ENCODE measurements at places on chromosomes 5 and 9.

DNA sequence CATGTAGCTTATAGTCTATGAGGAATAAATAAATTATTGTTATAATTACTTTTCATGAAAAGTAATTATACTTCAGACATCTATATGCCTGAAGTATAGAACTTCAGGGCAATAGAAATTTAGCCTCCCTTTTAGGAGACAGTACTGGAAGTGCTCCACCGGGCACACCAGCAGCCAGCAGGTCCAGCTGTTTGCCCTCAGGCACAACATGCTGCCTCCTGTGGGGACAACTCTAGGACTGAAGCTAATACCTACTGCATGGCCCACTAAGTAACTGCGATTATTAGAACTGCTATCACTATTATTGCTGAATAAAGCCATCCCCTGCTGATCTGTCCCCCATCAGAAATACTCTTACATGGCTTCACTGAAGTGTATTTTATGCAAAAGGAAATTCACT is 329.6 kb downstream of the MED10 start:
- no peak for DNase-seq

GRCh38 chr9:88808019-88808656 is 183.1 kb upstream of the S1PR3 start:
- DNase-seq: no peak

GRCh38 chr5:2381070-2381469 is 370.4 kb downstream of the IRX2 start:
- no peak for DNase-seq

GRCh38 chr5:38607930-38608564 is 51.6 kb upstream of the LIFR start:
- no peak for DNase-seq

DNA sequence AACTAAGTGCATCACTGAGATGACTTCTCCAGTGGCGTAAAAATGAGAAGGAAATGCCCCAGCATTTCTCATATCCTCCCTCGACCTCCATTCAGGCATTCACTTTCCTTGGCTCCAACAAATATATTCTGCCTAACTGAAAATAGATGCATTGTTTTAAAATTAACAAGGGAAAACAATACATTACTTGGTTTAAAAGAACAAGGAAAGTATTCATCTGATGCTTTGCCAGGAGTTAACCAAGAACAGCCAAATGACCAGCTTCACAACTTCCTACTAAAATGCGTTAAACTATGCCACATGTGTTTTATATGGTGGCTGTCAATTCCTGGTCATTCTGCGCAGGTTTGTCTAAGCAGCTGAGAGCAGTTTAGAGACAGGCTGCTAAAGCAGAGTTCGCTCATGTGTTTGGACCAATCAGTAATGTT is 121.4 kb downstream of the GNAQ start:
- no peak for DNase-seq

DNA sequence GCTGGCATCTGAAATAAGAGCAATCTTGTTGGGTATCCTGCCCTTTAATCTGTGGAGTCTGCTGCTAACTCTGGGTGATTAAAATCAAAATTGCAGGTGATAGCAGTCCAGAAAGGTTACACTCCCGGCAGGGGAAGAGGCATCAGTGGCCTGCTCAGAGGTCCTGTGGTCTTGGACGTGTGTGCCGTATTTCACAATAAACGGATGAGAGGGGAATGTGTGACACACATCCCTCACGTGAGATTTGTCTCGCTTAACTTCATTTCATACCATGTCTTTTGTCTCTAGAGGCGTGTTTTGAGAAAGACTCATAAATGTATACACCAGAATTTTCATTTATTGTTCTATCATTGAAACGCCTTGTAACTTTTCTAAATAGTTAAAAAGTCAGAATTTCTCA is 36.6 kb downstream of the FAM240B start:
- no peak for DNase-seq

- no peak for DNase-seq
Observed at GRCh38 chr9:107739601-107740082, 250.1 kb upstream of the KLF4 start.

- no peak for DNase-seq
Observed at GRCh38 chr9:33619666-33620404, 95.8 kb downstream of the ANKRD18B start.

GRCh38 chr5:148794729-148795561 is 31.5 kb upstream of the ADRB2 start:
- no peak for DNase-seq

DNA sequence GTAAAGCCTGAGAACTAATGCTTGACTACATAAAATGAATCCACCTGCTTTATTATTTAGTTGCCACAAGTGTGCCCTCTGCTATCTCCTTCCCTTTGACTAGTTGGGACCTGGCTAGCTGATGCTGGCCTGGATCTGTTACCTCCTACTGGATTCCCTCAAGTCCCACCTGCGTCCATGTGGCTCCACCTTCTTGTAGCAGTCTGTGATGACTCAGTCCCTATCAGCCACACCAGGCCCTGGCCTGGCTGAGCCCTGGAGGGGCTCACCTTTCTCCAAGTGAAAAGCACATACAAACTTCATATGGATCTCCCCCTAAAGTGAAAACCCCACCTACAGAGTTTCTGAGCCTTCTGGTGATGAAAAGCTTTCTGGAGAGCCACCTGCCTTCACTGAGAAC is 611.4 kb downstream of the SEMA5A start:
- DNase-seq: no peak

GRCh38 chr5:128538000-128538249 is at the start of gene FBN2:
Gene FBN2, minus strand, starts transcription at chr5:128538245. Its CDS starts 642 bp downstream, at chr5:128537603.
- DNase-seq: no peak

- no peak for DNase-seq
Observed at GRCh38 chr5:155485386-155485785, 471.8 kb downstream of the KIF4B start.

All from activated naive CD4-positive, alpha-beta T cell treated with anti-CD3 and anti-CD28 coated beads, Interleukin-2, amount 50 U/mL, for 16 hours (primary cell).